ENCODE measurements at places on chromosomes 1 and 21. TPM values are rescaled to one million over a fixed set of nuclear protein-coding genes. Genes with fewer than 3 reads are reported as not detected.

The PGLYRP3 gene
- not detected for total RNA-seq

- DNase-seq: no peak
These were observed 156.8 kb upstream of the POU3F1 start for GRCh38 chr1:38203441-38203840.

The RSBN1 gene
- 25.3 TPM for total RNA-seq

- DNase-seq: no peak
These were observed 25.4 kb upstream of the SMIM12 start for GRCh38 chr1:34884961-34885360.

DNA sequence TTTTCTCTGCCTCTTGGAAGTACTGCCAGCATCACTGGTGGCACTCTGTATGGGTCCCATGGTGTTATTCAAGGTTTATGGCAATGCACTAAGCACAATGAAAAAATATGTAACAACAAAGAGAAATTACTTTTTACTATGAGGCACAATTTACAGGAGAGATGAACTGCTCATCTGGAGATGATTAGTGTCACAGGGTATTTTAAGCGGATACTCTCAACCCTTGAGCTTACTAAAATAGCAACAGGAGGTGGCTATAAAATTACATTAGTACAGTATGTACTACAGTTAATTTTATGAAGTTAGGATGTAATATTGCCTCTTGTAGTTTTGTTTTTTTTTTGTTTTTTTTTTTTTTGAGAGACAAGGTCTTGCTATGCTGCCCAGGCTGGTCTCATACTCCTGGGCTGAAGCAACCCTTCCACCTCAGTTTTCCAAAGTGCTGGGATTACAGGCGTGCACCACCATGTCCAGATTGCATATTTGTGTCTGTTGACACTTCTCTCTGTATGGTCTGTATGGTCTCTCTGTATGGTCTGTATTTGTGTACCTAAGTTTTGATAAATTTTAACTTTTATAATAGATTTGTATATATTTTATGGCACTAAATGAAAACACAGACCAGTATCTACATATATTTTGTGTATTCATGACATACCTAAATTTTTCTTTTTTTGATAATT, 175.6 kb upstream of the HP1BP3 start:
- no peak for DNase-seq

DNA sequence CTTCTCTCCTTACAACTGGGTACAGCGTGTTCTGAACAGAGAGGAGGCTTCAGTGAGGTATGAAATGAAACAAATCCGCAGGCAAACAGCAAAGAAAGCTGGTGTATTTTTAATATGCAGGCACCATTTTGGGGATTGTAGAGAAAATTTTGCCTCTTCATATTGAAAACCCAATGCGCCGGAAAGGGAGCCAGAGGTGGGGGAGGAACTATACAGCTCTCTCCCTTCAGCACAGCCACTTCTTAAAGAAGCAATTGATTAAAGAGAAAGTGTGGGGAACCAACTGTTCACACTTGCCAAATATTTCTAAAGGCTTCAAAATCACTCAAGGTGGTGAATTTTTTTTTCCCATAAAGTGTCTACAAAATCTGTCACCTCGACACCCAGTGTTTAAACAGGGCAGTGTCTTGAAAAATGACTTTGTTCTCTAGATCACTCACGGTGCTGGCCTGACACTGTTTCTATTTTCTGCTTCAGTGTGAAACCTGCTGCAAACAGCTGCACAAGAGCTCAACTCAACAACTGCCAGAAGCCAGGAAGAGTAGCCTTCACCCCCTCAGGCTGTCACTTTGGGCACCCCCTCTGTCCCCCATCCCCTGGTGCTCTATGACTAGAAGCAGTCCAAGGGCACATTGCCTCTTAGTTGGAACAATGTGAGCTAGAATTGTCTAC, 123.8 kb upstream of the CTTNBP2NL start:
- no peak for DNase-seq

- DNase-seq: no peak
These were observed 16.8 kb upstream of the HCRTR1 start for GRCh38 chr1:31600641-31601040.

The HFM1 gene
- total RNA-seq: 1.7 TPM

DNA sequence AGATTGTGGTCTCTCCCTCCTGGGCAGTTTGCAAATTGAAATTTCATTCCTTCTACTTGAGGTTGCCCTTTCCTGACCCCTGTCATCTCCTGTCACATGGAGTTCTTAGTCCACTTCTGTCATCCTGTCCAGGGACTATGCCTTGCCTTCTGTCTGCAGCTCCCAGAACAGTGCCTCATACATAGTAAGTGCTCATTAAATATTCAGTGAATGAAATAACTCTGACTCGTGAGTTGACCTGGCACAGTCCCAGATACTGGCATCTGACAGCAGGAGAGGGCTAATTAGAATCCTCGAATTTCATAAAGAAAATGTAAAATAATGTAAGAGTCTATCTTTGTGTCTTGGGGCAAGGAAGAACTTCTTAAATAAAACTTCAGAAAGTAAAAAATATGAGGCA, 50.8 kb downstream of the CNIH3 start:
- DNase-seq: no peak

- peak; percentile 83 for DNase-seq
These were observed at the start of gene PLEKHO1 for GRCh38 chr1:150149271-150150132. Gene PLEKHO1 (plus strand): TSS chr1:150149916. CDS start chr1:150150258, 342 bp downstream.

DNA sequence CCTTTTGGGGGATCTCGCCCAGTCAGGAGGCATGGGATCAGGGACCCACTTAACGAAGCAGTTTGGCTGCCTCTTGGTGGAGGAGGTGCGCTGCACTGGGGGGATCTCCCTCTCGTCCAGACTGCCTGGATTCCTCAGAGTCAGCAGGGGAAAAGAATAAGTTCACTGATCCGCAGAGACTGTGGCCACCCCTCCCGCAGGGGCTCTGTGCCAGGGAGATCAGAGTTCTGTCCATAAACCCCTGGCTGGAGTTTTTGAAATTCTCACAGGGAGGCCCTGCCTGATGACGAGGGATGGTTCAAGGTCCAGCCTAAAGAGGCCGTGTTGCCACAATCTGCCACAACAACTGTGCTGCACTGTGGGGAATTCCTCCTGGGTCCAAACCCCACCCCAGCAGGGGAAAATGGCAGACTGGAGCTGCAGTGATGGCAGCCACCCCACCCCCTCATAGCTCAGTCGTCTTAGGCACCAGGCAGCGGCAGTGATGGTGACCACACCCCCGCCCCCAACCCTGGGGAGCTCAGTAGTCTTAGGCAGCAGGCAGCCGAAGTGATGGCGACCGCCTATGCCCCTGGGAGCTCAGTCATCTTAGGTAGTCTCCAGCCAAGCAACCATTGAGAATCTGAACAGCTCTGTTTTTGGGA, 273.8 kb upstream of the USP25 start:
- DNase-seq: no peak

DNA sequence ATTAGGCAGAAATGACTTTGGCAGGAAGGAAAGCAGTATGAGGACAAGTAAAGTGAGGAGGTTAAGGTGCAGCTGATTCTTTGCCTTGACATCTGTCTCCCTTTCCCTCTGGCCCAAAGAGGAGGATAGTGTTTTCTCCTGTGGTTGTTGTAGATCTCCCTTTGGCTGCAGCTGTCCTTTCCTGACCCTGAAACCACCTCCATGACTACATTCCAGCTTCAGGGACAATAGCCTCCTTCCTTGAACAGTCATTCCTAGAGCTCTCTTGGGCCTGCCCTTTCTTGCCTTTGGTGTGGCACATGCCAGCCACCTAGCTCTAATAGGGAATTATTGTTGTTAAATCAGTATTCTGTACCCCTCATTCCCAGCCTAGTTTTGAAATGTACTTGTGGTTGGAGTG, 6.2 kb downstream of the ZMYM1 start:
- no peak for DNase-seq

The OPTC gene
- total RNA-seq: not detected

The AGMAT gene
- total RNA-seq: 1.9 TPM

Data from umbilical cord (tissue), 2 donors.